ENCODE measurements at places on chromosomes 5 and 9.

DNA sequence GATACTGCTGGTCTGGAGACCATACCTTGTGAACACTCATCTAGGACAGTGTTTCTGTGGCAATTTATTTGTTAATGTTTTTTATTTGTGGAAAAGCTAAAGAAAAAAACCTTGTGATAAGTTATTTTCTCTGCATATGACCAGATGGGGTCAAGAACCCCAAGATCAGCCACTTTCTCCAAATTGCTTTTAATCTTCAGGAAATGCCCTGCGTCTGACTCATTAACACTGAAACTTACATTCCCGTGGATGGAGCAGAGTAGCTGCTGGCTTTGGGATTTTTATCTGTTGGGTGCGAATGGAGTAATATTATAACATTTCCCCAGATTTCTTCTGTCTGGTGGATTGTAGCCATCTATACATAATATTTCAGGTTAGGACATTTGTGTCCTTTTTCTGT lies 444.5 kb downstream of the SH3GL2 start:
- DNase-seq = no peak

DNA sequence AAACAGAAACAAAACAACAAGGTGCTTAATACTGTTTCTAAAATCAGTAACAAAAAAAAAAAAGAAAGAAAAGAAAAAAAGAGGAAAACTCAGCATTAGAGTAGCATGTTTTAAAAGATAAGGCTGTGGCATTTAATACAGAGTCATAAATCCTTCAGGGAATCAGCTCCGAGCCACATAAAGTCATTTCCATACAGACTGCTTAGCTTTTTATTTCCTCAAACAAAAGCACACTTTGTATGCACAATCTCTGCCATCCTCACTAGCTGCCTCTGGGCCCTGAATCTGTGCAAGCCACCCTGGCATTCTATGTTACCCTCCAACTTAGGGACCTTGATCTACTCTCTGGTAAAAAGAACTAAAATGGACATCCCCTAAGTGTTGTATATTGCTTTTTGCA lies 87.6 kb downstream of the SEMA6A start:
- no peak for DNase-seq

- no peak for DNase-seq
These were observed 500.1 kb downstream of the ENC1 start for GRCh38 chr5:74140409-74140808.

GRCh38 chr5:141529002-141529401 lies 40.1 kb downstream of the PCDHGC5 start:
- no peak for DNase-seq

DNA sequence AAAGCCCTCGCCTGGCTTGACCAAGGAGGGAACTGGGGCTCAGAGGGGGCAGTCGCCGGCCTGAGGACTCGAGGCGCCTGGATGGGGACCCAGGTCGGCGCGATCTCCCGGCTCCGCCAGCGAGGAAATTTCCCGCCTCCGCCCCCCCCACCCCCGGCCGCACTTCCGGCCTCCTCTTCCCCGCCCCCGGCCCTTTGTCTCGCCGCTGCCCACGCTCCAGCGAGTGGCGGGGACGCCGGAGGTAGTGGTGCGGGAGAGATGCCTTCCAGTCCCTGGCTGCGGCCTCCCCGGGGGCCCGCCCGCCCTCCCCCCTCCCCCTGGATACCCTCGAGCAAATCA lies 448 bp upstream of the GPRIN1 start:
- DNase-seq = no peak

GRCh38 chr9:131235480-131235851 lies 40.8 kb downstream of the FAM78A start:
- peak; percentile 66 for DNase-seq

- no peak for DNase-seq
These were observed 97.6 kb downstream of the CDH10 start for GRCh38 chr5:24547132-24547531.

GRCh38 chr5:122036326-122036725 lies 41.7 kb downstream of the LOX start:
- no peak for DNase-seq

DNA sequence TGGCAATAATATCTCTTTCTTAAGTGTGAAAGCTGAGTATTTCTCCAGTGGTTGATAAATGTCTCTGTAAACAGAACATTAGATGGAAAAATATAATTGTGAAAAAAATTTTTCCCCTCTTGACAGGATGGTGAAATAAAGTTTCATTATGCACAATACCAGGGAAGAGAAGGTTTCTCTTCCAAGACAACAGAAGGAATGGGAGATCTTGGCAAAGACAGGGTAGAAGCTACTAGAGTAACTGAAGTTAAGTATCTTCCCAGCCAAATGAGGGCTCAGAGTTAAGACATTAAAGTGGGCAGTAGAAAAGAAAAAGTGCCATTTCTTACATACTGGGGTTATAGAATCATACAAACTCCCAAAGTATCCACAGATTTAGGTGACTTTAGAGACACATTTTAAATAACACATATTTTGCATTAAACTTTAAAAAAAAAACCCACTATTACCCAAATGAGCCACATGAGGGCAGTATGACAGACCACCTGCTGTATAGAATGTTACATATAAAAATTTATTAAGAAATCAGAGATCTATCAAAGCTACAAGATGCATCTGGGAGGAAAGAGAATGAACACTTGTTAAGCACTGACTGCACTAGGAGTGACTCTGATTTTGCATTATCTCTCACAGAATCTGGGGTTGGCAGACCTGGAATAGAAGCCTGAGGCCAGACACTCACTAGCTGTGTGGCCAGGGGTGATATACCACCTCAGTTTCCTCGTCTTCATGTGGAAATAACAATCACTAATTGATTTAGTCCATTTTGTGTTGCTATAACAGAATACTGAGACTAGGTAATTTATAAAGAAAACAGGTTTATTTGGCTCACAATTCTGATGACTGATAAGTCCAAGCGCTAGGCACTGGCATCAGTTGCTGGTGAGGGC lies 98.5 kb downstream of the ARSB start:
- DNase-seq = no peak

DNA sequence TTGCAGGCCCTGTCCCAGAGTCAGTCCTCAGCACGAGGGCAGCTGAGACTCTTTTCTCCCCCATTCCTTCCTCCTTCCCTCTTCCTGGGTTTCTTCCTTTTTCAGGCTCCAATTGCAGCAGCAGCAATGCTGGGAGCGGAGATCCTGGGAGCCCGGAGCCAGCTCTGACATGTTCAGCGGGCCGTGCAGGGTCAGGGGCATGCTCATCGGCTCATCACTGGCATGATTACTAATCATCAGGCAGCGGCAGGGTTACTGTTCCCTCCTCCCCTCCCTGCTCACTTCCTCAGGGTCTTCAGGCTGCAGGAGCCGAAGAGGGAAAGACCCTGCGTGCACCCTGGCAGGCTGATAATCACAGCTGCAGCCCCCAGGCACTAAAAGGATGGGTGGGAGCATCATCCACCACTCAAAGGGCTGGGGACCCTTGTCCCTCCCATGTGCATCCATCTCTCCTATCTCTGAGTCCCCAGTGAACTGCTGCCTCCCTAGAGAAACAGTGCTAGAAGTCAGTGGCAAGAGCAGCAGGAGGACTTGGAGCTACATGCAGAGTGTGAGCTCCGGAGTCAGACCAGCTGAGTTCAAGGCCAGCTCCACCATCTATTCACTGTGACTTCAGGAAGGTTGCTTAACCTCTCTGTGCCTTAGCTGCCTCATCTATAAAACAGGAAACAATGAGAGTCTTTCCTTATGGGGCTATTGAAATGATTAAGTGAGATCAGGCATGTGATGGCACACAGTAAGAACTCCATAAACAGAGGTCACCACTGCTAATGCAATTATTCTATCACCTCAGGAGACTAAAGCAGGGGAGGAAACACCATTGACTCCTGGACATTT lies 7.8 kb upstream of the KCNIP1 start:
- DNase-seq = no peak

GRCh38 chr5:121937762-121938161 lies 24.0 kb upstream of the SRFBP1 start:
- DNase-seq = no peak

GRCh38 chr9:34413231-34413852 lies 36.6 kb upstream of the MYORG start:
- DNase-seq = no peak

GRCh38 chr5:141362719-141363118 lies 1.2 kb upstream of the PCDHGA5 start:
- no peak for DNase-seq

- DNase-seq = no peak
These were observed 163.6 kb upstream of the GRIN3A start for GRCh38 chr9:101902051-101902450.

- DNase-seq = no peak
These were observed 968.8 kb downstream of the TLE1 start for GRCh38 chr9:80720579-80720978.

DNA sequence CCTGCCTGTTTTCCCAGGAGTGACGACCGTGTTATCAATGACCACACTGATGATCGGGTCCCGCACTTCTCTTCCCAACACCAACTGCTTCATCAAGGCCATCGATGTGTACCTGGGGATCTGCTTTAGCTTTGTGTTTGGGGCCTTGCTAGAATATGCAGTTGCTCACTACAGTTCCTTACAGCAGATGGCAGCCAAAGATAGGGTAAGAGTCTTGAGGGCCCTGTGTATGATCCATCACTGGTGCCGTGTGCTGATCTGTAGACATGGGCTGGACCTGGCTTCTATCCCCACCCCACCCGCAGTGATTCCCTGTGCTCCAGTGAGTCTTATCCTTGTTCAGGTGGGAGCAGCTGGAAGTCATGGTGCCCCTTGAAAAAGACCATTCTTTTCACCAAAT lies 26.0 kb downstream of the GABRP start:
- no peak for DNase-seq

DNA sequence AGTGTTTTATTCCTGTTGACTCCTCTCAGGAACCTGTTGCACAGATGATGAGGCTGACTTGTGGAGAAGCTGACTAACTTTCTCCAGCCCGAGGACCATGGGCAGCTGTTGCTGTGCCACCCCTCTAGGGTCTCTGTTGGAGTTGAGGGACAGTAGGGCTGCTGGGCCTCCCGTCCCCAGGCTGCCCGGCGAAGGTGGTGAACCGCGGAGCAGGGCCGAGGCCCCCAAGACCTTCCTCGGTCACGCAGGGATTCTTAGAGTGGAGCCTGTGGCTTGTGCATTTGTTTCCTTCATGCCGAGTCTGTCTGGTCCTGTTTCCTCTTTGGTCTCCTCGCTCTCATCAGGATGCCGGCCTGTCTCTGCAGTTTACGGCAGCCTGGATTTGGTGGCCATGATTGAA lies 40.2 kb downstream of the CACNA1B start:
- no peak for DNase-seq

DNA sequence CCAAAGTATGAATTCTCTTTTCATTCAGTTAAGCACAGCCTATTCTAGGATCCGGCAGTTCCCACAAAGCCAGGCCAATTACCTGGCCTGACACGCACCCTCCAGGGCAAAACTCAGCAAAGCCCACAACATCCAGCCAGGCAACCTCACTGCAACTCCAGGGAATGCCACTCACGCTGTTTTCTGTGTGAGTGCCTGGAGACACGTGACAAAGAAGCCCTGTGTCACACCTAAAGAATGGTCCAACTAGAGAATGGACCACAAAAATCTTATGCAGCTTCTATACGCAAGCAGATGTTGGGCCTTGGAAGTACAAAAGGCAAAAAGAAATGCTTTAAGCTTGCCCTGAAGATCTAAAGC lies 20.2 kb downstream of the RETREG1 start:
- DNase-seq = no peak

GRCh38 chr9:68896486-68896885 lies 117.4 kb downstream of the PRKACG start:
- DNase-seq = no peak

DNA sequence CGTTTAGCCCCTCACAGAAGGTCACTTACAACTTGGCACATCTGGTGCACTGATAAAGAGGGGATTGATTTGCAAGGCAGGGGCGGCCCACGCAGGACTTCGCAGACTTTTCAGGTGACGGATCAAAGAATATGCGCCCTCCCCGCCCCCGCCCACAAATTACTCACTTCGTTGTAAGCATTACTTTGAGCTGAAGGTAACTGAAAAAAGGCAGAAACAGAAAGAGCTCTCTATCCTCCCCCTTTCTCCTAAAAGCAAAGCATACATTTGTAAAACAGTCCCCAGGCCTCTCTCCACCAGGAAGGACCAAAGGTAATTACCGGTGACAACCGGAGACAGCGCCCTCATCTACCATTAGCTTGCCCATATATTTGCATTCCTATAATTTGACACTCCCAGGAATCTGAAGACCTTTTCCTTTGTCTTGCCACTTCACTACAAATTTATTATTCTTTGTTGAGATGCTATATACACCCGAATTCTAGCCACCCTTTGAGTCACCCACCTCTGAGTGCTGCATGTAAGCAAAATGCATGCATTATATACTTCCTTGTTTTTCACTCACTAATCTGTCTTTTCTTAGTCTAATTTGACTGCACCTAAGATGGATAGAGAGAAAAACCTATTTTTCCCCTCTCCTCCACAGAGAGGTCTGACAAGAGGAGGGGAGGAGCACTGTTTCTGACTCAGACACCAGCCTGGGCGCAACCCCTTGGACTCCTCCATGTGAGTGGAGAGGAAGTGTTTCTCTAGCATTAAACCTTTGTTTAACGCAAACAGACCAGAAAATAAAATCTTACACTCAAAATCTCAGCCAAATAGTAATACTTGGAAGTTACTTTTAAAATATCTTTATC lies 74.7 kb upstream of the SPIN1 start:
- no peak for DNase-seq

DNA sequence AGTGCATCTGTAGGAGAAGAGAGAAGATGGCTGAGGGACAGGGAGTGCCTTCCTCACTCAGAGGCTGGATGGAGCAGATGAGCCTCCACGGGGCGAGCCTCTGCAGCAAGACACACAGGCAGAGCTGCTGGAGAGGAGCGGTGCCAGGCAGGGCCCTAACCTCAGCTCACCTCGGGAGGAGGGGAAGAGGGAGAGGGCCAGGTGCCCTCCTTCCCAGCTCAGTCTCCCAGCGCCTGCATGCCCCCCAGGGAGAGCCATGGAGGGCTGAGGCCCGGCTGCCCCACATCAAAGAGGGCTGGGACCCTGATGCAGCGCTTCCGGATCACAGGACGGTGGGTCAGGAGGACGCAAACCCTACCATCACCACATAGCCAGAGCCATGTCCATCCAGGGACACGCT lies 13.6 kb upstream of the SPATA31E1 start:
- DNase-seq = no peak

- DNase-seq = no peak
These were observed 3.2 kb downstream of the TESK1 start for GRCh38 chr9:35608221-35608620.

GRCh38 chr5:180142824-180143610 lies 66.0 kb downstream of the RASGEF1C start:
- DNase-seq = peak; percentile 48

GRCh38 chr9:91071184-91071990 lies 269.8 kb downstream of the SYK start:
- no peak for DNase-seq

DNA sequence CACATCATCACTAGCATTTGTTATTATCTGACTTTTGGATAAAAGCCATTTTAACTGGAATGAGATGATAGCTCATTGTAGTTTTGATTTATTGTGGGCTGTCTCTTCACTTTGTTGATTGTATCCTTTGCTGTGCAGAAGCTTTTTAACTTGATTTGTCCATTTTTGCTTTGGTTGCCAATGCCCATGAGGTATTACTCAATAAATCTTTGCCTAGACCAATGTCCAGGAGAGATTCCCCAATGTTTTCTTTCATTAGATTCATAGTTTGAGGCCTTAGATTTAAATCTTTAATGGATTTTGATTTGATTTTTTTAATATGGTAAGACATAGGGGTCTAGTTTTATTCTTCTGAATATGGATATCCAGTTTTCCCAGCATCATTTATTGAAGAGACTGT lies 28.8 kb upstream of the SMARCA2 start:
- DNase-seq = no peak

Data from suprapubic skin (tissue), 4 donors.